ENCODE measurements at places on chromosomes 11 and 22.

DNA sequence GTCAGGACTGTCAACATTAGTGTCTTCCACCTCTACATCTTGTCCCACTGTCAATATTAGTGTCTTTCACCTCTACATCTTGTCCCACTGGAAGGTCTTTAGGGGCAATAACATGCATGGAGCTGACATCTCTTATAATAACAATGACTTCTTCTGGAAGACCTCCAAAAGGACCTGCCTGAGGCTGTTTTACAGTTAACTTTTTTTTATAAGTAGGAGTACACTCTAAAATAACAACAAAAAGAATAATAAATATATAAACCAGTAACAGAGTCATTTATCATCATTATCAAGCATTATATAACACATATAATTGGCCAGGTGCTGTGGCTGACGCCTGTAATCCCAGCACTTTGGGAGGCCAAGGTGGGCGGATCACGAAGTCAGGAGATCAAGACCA, 57.5 kb downstream of the PAK1 start:
- no peak for DNase-seq
- no peaks in the 10 kb centered on the region for H3K27me3 ChIP-seq
- H3K4me1 ChIP-seq, result no peaks in the 10 kb centered on the region
- H3K36me3 ChIP-seq, result no peaks in the 10 kb centered on the region

DNA sequence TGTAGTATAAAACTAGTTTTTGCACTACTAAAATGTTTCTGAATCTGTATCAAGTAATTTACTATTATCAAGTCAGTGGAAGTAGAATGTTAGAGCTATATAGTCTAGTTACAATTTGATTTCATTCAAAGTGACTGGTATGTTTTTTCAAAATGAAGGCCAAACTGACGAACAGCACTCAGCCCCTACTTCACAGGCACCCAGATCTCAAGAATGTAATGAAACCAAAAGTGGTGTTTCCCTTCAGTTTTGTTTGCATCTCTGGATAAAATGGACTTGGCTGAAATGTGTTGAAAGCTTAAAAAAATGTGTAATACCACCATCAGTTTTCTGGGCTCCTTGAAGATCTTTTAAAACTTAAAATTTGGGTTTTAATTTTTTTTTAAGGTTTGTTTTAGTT, 46.4 kb downstream of the QSER1 start:
- peak; percentile 38 for DNase-seq
- H3K4me1 ChIP-seq, result no peaks in the 10 kb centered on the region
- peaks cover 6% of the 10 kb centered on the region for H3K36me3 ChIP-seq
- no peak overlapping the region for H3K4me3 ChIP-seq
- H3K27ac ChIP-seq, result no peak overlapping the region

- no peaks in the 10 kb centered on the region for H3K36me3 ChIP-seq
- no peak overlapping the region for H3K27ac ChIP-seq
- no peak for DNase-seq
- no peaks in the 10 kb centered on the region for H3K4me1 ChIP-seq
- no peak overlapping the region for H3K4me3 ChIP-seq
- H3K27me3 ChIP-seq, result no peaks in the 10 kb centered on the region
Observed at GRCh38 chr22:43389227-43389836, 22.5 kb upstream of the MPPED1 start.

GRCh38 chr11:117744471-117745150, 52.4 kb downstream of the DSCAML1 start:
- no peak overlapping the region for H3K27ac ChIP-seq
- DNase-seq, result no peak
- H3K27me3 ChIP-seq, result no peaks in the 10 kb centered on the region

DNA sequence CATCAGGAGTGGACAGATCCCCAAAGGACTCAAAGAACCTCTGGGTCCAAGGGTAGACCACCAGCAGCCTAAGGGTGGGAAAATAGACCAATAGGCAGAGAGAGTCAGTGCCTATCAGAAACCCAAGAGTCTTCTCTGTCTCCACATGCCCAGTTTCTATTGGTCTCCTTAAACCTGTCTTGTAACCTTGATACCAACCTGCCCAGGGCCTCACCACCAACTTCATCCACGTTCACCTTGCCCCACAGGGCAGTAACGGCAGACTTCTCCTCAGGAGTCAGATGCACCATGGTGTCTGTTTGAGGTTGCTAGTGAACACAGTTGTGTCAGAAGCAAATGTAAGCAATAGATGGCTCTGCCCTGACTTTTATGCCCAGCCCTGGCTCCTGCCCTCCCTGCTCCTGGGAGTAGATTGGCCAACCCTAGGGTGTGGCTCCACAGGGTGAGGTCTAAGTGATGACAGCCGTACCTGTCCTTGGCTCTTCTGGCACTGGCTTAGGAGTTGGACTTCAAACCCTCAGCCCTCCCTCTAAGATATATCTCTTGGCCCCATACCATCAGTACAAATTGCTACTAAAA, at the start of gene HBB:
TSS of gene HBB (minus strand) at position 340 of the 579 bp plus-strand sequence. CDS start at position 290, 50 bp downstream.
- no peak within 1 kb of the TSS for H3K4me3 ChIP-seq
- no peaks in the 10 kb centered on the region for H3K4me1 ChIP-seq
- no peak for DNase-seq
- H3K27me3 ChIP-seq, result no peaks in the 10 kb centered on the region

DNA sequence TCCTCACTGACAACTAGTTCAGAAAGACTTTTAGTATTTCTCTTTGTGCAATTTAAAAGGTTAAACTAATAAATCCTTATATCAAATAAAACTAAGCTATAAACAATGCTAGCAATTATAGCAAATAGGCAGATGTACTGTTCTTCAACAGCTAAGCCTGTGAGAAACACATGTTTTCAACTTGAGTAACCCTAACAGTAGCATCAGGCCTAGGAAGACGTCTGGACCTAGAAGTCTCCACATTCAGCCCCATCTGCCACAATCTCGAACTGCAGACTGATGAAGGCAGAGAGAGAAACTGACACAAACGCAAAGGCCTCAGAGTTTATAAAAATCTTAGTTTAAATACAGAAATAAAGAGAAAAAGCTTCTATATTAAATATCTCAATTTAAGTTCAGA, 2.5 kb downstream of the ST13 start:
- H3K27ac ChIP-seq, result no peak overlapping the region
- H3K27me3 ChIP-seq, result no peaks in the 10 kb centered on the region
- peaks cover 2% of the 10 kb centered on the region for H3K36me3 ChIP-seq
- DNase-seq, result no peak
- H3K4me3 ChIP-seq, result no peak overlapping the region
- peaks cover 42% of the 10 kb centered on the region for H3K4me1 ChIP-seq

GRCh38 chr11:96469776-96470175, 80.0 kb downstream of the JRKL start:
- DNase-seq, result no peak
- H3K36me3 ChIP-seq, result no peaks in the 10 kb centered on the region
- H3K27ac ChIP-seq, result no peak overlapping the region
- no peak overlapping the region for H3K4me3 ChIP-seq
- H3K4me1 ChIP-seq, result no peaks in the 10 kb centered on the region

DNA sequence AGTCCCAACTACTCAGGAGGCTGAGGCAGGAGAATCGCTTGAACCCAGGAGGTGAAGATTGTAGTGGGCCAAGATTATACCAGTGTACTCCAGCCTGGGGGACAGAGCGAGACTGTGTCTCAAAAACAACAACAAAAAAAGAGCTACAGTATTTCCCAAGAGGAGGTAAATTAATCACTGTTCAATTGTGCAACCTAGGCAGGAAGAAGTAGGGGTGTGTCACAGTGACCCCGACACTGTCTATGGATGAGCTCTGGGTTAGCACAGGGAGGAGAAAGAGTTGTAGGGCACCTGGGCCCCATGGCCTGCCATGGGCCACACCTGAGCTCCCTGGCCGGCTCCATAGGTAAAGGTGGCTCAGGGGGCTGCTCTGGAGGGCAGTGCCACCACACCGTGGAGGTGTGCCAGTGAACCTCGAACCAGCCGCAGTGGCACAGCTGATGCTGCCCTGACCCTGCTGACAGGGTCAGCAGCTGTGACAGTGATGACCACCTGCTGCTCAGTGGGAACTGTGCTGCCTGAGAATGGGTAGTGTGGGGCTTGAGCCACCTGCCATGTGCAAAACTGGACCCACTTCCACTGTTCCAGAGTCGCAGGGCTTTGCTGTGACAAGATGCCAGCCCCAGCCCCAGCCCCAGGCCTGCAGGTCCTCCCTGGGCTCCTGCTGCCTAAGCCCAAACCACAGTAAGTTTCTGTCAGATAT, 84.0 kb upstream of the PITPNB start:
- no peaks in the 10 kb centered on the region for H3K4me1 ChIP-seq
- H3K4me3 ChIP-seq, result no peak overlapping the region
- H3K36me3 ChIP-seq, result peaks cover 11% of the 10 kb centered on the region
- no peak for DNase-seq
- H3K27me3 ChIP-seq, result no peaks in the 10 kb centered on the region

- H3K4me3 ChIP-seq, result no peak overlapping the region
- no peaks in the 10 kb centered on the region for H3K36me3 ChIP-seq
- no peaks in the 10 kb centered on the region for H3K4me1 ChIP-seq
- DNase-seq, result no peak
Observed at GRCh38 chr11:69317401-69318092, 23.6 kb downstream of the MYEOV start.

- H3K4me1 ChIP-seq, result peaks cover 29% of the 10 kb centered on the region
Observed at GRCh38 chr11:64918017-64918416, 1.0 kb upstream of the ATG2A start.

DNA sequence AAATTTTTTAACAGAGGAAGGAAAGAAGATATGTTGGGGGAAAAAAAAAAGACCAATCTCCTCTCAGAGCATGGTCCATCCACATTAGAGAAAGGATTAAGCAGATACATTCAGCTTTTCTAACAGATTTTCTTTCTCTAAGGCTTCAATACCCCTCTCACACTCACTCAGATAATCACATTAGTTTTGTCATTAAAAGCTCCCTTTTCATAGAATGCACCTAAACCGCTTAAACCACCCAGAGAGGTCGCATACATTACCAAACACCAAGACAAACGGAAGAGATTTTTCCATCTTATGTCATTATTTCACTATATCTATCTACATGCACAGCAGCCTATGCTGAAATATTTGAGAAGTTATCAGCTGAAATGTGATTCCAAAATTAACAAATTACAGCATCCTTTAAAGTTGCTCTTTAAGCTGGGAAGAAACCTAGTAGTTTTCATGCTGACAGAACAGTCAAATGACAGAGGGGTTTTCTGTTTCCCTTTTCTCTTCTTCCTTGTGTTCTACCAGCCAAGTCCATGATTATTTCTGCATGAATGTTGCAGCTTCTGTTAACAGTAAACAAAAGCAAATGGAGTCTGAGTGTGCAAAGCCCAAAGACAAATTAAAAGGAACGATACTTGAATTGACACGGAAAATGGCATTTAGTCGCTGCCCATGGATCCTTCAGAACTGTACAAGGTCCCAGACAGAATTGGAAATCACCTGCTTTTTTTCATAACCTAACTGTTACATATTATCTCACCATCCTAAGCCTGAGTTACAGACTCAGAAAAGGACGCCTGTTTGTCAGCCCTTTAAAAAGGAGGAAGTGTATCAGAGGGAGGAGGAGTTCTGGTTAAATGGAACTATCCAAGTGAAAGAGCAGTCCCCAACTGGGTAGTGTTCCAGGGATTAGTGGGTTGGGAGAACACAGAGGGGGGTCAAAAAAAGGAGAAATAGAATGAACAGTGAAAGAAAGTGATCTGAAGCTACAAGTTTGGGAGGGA, 54.6 kb downstream of the PRCP start:
- no peaks in the 10 kb centered on the region for H3K36me3 ChIP-seq
- H3K4me1 ChIP-seq, result no peaks in the 10 kb centered on the region
- no peaks in the 10 kb centered on the region for H3K27me3 ChIP-seq
- H3K27ac ChIP-seq, result no peak overlapping the region
- no peak overlapping the region for H3K4me3 ChIP-seq

DNA sequence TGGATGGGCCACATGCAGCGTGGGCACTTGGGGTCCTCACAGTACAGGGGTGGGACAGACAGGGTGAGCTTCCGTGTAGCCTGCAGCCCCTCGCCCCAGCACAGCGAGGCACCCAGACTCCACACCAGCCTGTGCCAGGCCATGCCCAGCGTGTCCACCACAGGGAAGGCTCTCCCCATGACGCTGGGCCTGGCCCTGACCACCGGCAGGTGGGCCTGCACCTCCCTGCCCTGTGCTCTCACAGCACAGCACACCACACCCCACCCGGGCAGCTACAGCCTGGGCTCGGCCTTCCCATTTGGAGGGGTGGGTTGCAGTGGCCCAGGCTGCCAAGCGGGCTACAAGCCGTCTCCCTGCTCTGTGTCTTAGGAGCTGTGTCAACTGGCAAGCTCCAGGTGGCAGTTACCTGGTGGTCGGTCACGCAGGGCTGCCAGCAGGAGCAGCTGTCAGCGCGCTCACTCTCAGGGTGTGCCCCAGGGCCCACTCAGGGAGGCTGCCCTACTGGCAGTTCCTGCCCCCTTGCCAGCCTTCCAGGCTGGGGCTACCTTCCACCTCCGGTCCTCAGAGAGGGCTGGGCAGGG, 4.6 kb downstream of the MOB2 start:
- no peak overlapping the region for H3K4me3 ChIP-seq
- peaks cover 8% of the 10 kb centered on the region for H3K36me3 ChIP-seq
- H3K27me3 ChIP-seq, result no peaks in the 10 kb centered on the region
- peak overlapping the region; percentile 57 for H3K27ac ChIP-seq

- no peaks in the 10 kb centered on the region for H3K27me3 ChIP-seq
- no peaks in the 10 kb centered on the region for H3K4me1 ChIP-seq
- H3K4me3 ChIP-seq, result no peak overlapping the region
- H3K27ac ChIP-seq, result no peak overlapping the region
- H3K36me3 ChIP-seq, result no peaks in the 10 kb centered on the region
Observed at GRCh38 chr22:23359583-23360123, 179.3 kb downstream of the BCR start.

DNA sequence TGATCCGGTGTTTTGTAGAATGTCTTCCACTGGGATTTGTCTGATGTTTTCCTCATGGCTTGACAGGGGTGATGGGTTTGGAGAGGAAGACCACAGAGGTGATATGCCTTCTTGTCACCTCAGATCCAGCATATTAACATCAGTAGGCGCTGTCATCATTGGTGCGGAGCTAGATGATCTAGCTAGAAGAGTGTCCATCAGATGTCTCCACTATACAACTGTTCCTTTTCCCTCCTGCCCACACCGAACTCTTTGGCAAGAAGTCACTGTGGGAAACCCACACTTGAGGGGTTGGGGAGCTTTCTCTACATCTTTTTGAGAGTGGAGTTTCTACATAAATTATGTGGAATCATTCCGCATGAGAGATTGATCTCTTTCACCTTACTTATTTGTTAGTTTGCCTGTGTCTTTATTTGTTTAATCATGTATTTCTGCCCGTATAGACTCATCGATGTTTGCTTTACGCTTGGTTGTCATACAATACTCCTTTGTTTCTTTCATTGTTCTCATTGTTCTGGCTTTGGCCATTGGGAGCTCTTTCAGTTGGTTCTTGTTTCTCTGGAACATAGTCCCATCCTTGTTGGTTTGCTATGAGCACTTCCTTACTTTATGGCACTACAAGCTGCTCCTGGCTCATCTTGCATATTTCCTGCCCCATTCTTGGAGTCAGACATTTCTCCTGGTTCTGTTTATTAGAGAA, 1420.3 kb downstream of the BRD1 start:
- no peak for DNase-seq
- no peak overlapping the region for H3K4me3 ChIP-seq
- no peaks in the 10 kb centered on the region for H3K36me3 ChIP-seq
- no peak overlapping the region for H3K27ac ChIP-seq

GRCh38 chr11:559712-560304, 730 bp downstream of the LMNTD2 start:
- H3K27me3 ChIP-seq, result no peaks in the 10 kb centered on the region
- no peak overlapping the region for H3K4me3 ChIP-seq
- no peaks in the 10 kb centered on the region for H3K36me3 ChIP-seq
- peak overlapping the region; percentile 89 for H3K27ac ChIP-seq

Data from lung (tissue), 17 donors.